ENCODE measurements at places on chromosomes 5 and 9.

DNA sequence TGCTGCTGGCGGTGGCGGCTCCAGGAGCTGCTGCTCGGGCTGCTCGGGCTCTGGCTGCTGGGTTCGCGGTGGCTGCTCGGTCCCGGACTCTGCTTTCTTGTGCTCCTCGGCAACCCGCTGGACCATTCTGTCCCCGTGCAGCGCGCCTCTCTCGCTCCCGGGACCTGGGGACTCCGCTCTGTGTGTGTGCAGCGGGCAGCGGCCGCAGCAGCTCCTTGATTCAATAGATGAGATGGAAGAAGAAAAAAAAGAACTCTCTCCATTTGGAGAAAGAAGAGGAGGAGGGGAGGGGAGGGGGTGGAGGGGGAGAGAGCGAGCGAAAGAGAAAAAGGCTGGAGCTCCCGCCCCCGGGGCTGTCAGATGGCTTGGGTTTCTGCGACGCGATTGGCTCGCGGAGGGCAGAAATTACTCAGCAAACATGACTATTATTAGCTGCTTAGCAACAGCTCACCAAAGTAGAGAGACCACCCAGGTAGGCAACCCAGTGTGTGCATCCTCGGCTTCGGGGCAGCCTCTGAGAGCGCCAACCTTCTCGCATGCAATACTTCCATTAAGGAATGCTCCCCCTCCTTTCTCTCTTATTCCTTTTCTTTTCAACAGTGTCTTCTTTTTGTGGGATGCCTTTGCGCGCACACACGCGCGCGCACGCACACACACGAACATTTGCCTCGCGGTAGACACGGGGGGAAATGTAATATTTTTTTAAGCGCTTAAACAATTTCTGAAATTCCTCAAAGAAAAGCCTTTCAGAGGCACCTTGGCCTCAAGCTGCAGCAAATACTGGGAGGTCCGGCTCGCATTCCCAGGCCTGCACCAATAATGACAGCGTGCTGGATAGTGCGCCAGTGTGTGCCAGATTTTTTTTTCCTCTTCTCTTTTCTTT is 7.6 kb downstream of the PTCH1 start:
- DNase-seq = peak; percentile 73

DNA sequence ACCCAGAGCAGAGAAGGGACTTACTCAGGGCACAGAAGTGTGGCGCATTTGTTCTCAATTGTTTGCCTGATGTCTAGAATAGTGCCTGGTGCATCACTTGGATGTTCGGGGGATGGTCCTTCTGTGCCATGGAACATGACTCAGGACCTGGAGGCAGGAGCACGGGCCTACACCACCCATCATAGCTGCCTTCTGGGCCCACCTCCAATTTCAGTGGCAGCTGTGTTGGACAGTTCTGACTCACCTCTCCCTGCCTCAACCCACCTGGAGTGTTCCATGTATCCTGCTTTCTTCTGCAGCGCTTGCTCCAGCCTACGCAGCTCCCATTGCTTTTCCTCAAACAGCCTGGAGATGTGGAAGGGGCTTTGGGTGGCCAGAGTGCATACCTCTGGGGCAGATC is 12.5 kb upstream of the CXCL14 start:
- DNase-seq = no peak

DNA sequence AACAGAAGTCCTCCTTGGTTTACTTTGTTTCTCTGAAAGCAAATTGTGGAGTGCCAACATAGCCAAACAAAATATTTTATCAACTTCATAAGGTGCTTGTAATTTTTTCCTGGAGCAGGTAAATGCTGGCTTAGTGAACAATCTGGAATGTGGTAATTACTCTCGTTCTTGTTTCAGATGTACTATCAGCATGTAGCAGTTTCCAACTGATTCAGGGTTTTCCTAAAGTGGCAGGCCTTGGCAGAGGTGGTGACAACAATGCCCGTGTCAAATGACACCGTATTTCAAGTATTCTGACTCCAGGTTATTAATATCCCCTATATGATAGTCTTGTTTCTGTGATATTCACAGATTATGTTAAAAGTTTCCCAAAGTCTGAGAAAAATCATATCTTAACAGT is 1.2 kb downstream of the C9orf72 start:
- no peak for DNase-seq

GRCh38 chr5:83374547-83374946 is 97.0 kb upstream of the VCAN start:
- no peak for DNase-seq

DNA sequence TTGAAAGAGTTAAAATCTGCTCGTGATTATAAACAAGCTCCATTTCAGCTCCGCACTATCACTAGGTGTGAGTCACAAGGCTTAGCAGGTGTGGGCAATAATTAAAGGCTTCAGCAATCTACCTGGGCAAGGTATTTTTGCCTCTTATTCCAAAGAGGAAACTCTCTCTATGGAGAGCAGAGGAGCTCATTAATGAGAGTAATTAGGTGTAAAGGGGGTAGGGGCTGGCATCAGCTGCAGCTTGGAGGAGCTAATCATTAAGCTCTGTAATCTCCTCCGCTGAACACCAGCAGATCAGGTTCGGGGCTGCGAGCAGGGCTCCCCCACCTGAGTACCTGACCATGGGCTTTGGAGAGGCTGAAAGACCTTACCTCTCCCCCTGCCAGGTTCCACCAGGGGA is 129.2 kb downstream of the CRB2 start:
- DNase-seq = no peak

DNA sequence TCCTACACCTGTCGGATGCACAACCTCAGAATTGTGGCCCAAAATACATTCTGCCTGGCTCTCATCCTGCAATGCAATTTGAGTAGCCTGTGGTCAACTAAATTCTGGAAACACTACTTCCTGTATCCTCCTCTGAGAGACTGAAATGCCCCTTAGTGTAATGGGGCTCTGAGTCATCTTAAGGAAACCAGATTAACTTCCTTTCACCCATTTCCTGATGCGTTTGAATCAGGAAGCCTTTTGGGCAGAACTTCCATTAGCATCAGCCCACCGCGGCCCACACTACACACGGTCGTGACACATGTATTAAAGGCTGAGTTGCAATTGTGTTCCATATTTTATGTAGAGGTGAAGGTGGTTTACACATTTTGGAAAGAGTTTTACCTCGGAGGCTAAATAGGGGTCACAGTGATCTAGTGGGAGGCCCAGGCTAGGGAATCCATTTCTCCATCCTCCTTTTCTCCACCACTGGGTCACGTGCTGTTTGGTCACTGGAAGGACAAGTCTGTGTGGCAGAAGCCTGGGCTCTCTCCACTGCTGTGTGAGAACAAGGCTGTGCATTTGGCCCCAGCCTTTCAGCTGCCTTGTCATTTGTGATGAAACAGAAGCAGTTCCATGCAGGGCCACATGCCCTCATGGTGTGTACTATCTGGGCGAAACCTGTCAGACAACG is 55.9 kb downstream of the DAP start:
- peak; percentile 50 for DNase-seq

DNA sequence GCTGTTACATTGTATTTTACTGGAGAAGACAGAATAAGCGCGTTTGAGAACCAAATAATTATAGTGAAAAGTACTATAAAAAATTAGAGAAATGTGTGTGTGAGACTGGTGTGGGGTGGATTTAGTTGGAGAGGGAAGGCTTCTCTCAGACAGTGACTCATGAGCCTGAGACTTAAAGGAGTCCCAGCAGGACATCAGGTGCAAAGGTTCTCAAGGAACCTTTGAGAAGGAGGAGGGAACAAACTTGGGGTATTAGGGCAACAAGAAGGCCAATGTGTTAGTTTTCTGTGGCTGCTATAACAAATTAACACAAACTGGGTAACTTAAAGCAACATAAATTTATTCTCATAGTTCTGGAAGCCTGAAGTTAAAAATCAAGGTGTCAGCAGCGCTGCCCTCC is 4.9 kb downstream of the DDX4 start:
- DNase-seq = no peak

- no peak for DNase-seq
These were observed 174.4 kb upstream of the PRLR start for GRCh38 chr5:35404701-35405100.

- no peak for DNase-seq
These were observed 66.0 kb downstream of the FOXB2 start for GRCh38 chr9:77085416-77085815.

GRCh38 chr5:67338421-67338820 is 141.8 kb upstream of the CD180 start:
- no peak for DNase-seq

DNA sequence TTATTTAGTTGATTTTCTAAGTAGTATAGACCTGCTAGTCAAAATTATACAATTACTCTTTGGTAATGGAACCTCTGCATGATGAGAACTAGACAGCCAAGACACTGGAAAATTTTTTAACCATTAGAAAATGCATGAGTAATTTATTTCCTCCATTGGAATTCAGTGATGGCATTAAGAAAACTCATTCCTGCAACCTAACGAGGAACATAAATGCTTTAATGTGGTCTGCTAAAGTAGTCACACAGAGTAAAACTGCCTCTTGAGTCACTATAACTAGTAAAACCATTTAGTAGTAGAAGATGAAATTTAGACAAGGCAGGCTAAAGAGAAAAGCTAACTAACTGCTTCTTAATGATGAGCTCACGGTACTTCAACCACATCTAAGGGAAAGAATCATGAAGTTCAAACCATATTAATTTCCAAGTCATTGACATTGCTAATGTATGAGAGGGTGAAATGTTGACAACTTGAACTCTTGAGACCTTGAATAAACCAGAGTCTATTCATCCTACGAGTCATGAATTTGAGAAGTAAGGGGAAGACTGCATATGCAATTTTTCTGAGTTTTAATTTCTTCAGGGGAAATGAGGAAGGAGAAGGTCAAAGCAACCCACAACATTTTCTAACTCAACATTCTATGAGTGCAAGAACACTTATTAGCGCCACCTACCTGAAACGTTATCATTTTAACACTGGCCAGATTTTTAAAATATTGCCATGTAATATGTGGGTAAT is 74.4 kb downstream of the GLIS3 start:
- no peak for DNase-seq

DNA sequence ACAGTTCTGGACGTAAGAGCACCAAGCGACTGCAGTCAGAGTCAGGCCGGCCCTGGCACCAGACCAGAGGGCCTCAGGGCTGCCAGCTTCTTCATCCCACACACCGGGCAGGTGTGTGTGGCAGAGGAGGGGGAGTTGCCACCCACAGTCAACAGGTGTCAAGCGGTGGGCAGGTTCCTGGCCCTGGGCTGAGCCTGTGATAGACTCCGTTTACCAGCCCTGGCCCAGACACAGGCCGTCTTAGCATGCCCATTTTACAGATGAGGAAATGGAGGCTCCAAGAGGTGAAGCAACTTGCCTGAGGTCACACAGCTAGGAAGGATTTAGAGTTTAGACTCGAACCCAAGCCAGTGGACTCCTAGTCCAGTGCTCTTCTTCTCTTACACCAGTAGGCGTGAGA is 71.8 kb downstream of the HMCN2 start:
- DNase-seq = no peak

- DNase-seq = no peak
These were observed 21.2 kb downstream of the ADAM19 start for GRCh38 chr5:157554179-157555036.

GRCh38 chr5:147752033-147752432 is 30.5 kb downstream of the JAKMIP2 start:
- DNase-seq = no peak

GRCh38 chr9:35650341-35651158 is at the start of gene SIT1:
Gene SIT1, minus strand, starts transcription at chr9:35650931. Its CDS starts 78 bp downstream, at chr9:35650853.
- peak; percentile 47 for DNase-seq

- no peak for DNase-seq
These were observed 572 bp downstream of the ZDHHC21 start for GRCh38 chr9:14692470-14693250.

DNA sequence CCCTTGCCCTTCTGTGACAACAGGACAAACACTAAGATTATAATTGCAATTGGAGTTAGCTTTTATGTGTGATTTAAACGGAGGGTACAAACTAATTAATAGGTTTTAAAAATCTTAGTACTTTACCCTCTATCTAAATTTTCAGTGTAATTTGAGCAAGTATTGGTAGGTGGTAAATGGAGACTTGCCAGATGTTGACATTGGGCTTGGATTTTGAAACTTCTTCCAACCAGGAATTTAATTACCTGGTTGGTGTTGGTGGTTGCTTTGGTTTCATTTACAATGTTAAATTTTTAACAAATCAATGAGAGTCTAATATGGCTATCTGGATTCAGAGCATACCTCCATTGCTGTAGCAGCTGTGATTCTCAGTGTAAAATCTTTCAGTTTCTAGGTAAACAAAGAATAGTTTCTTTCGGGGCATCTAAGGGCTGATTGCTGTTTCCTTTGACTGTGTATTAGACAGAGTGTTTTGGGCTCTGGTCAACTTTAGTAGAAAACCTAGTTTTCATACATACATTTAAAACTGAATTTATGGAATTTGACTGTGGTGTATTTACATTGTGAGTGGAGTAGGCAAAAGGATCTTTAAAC is 1.9 kb downstream of the DAPK1 start:
- DNase-seq = no peak

GRCh38 chr9:112546149-112547012 is 59.8 kb downstream of the KIAA1958 start:
- no peak for DNase-seq

DNA sequence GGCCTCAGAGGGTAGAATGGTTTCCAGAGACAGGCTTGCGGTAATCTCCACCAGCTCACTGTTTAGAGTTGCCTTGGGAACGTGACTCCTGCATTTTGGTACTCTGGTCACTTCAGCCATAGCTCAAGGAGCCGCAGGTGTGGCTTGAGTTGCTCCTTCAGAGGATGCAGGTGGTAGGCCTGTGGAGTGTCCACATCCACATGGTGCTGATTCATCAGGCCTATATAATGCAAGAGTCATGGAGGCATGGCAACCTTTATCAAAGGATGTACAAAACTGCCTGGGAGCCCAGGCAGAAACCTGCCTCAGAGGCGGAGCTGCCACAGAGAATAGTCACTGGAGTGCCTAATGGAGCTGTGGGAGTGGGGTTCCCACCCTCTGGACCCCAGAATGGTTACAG is 114.2 kb downstream of the ANXA1 start:
- no peak for DNase-seq

- DNase-seq = no peak
These were observed 189.3 kb downstream of the CDK5RAP2 start for GRCh38 chr9:120390637-120391190.

GRCh38 chr9:33818167-33818846 is 1.3 kb downstream of the UBE2R2 start:
- DNase-seq = peak; percentile 7

- no peak for DNase-seq
These were observed 269.7 kb upstream of the GAS1 start for GRCh38 chr9:87216897-87217455.

DNA sequence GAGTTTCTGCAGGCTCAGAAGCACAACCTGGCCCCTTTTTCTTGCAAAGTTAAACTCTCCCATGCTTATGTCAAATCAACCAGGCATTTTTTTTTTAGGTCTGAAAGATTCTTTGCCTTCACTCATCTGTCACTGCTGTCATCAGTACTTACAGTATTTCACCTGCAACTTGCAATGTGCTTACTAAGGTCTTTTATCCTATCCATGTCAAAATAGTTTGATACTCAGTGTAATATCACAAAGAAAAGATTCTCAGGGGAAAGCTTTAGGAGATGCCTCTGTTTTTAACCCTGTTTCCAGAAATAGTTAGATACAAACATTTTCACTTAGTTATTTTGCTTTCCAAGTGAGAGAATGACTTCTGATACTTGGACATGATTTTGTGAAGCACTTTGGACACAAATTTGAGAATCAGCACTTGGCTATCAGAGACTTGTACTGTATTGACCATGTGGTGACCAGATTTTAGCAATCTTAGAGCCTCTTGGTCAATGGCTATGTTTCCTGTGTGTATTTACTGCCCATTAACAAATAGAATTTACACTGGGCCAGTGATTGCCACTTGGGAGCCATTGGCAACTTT is 428.2 kb downstream of the IRX1 start:
- DNase-seq = no peak
